ENCODE measurements at places on chromosomes 3 and 15. TPM values are rescaled to one million over a fixed set of nuclear protein-coding genes. Genes with fewer than 3 reads are reported as not detected.

The GP5 gene
- polyA plus RNA-seq: 0.72 TPM

The PLA2G4E gene
- polyA plus RNA-seq: not detected

The SEMA3G gene
- polyA plus RNA-seq: 27.2 TPM

The CCDC191 gene
- polyA plus RNA-seq: 20.1 TPM

The STRA6 gene
- 30.0 TPM for polyA plus RNA-seq

The RPS27L gene
- 98.0 TPM for polyA plus RNA-seq

The SAMD7 gene
- not detected for polyA plus RNA-seq

The FETUB gene
- 0.33 TPM for polyA plus RNA-seq

The PTPRG gene
- 97.7 TPM for polyA plus RNA-seq

The C3orf85 gene
- 19.0 TPM for polyA plus RNA-seq

The CPN2 gene
- 0.11 TPM for polyA plus RNA-seq

The CIDEC gene
- polyA plus RNA-seq: 0.14 TPM

- DNase-seq: no peak
Observed at GRCh38 chr3:124177071-124177470, 185.1 kb upstream of the ROPN1 start.

DNA sequence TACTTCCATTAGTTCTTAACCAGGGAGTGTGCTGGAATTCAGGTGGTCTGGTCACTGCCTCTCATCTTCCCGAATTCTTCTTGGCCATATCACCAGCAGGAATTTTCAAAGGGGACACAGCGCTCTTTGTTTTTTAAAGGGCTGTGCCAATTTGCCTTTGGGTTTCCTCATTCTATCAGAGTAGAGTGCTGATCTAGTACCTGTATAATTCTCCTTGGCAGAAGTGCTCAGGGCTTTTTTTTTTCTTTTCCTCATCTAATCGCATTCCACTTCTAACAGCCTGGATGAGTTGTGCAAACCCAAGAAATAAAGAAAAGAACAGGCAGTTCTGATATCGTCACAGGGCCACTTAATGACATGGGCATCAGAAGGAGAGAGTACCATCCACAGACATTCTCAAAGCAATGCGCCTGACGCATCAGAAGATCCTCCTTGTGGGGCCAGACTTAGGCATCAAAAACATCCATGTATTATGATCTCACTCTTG lies 121.0 kb downstream of the ASB7 start:
- no peak for DNase-seq

DNA sequence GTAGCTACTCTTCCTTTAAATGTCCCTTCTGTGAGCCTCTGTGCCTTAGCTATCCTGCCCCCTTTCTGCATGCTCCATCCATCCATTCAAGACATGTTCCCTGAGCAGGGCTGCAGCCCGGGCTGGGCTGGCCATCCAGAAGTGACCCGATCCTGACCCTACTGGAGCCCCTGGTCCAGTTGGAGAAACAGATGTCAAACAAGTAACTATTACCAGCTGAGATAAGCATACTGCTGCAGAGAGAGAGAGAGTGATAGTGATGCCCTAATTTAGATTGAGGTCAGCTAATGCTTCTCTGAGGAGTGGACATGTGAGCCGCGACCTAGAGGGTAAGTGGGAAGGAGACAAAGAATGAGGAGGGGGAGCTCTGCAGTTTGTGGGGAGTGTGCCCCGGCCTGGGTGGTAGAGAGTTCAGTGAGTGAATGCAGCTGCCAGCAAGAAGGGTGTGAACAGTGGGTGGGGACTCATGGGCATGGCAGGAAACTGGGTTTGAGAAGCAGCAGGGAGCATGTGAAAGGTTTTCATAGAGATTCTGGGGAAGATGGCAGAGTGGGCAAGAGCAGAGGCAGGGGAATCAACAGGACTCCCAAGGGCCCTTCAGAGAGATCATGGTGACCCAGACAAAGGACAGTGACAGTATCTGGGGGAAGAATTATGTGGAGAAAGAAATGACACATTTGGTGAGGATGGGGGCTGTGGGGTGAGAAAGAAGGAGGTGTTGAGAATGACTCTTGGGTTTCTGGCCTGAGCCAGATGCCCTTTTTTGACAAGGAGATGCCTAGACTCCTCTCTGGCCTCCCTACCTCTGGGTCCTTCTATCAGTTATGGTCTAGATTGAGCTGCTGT lies 44.9 kb downstream of the CHCHD6 start:
- no peak for DNase-seq

DNA sequence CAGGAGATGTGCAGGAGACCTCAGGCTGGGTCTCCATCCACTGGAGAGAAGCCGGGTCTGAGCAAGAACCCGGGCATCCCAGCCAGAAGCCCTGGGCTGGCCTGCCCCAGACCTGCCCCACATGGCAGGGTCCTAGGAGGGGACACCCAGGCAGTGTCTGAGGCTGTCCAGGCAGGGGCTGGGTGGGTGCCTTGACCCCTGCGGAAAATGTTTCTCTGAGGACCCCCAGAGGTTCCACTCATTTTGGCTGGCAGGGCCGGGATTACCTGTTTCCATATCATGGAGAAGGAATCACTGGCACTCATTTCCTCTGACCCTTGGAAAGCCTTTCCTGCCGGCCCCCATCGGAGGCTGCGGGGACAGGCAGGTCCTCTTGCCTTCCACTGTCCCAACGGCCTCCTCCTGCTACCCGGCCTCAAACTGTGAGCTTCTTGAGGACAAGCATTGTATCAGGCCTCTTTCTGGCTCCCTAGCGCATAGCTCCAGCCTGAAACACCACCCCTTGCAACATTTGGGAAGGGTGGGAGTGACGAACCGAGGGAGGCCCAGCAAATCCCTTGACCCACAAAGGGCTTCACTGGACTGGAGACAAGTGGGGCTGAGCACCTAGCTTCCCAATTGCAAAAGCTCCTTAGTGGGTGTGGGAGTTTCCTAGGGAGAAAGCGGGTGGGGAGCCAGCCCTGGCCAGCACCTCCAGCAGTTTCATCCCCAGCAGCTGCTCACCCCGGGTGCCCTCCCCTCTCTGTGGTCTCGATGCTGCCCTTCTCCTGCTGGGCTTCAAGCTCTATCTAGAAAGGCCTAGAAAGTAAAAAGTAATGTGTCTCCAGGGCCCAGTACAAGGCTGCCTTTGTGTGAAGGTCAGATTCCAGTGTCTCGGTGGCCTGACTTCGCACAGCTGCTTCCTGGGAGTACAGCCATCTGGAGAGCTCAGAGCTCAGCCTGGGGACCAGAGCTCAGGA lies 29.7 kb downstream of the ACSBG1 start:
- no peak for DNase-seq

GRCh38 chr3:178320456-178321351 lies 215.5 kb upstream of the KCNMB2 start:
- DNase-seq: peak; percentile 51

GRCh38 chr15:100718075-100718980 lies 115.9 kb downstream of the ASB7 start:
- DNase-seq: no peak

GRCh38 chr3:151085889-151086483 lies 522 bp downstream of the MED12L start:
- no peak for DNase-seq

- DNase-seq: no peak
Observed at GRCh38 chr3:64129581-64129980, 95.7 kb downstream of the PRICKLE2 start.

GRCh38 chr3:154786724-154787123 lies 293.4 kb upstream of the MME start:
- DNase-seq: no peak

DNA sequence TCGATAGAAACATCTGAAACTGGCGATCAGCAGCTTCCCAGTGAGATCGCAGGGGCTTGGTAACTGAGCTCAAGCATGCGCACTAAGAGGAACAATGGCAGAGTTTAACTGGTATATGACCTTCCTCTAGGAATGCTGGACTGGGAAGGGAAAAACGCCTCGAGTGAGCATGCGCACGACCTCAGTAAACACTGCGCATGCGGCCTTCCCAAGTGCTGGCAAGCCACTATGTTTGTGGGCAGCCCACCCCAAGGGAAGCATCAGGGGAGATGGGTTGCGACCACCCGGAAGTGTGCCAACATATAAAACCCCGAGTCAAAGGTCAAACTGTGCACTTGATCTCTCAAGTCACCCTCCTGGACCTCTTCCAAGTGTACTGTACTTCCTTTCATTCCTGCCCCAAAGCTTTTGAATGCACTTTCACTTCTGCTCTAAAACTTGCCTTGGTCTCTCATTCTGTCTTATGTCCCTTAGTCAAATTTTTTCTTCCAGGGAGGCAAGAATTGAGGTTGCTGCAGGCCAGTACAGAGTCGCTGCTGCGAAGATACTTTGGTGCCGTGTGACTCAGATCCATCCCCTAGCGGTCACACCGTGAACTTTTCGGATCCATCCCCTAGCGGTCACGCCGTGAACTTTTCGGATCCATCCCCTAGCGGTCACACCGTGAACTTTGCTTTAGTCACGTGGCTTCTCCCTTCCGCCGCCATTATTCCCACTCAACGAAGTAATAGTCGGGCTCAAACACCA lies 243.3 kb downstream of the FAM43A start:
- DNase-seq: no peak

DNA sequence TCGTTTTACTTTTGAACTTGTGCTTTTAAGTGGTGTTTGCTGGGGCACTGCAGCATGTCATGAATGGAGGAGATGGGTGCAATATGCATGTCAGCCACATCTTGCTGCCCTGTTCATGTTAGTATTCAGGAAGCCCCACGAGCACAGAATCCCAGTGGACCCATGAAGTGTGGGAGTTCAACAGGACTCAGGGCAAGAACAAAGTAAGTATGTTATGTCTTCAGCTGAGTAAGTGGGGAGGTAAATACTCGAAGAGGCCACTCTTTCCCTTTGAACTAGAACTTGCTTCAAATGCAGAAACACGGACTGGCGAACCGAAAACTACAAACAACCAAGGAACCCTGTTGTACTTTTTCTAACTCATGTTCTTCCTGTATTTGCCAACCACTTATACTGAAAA lies 23.4 kb downstream of the SOX14 start:
- no peak for DNase-seq

- no peak for DNase-seq
Observed at GRCh38 chr15:31469786-31470525, 143.3 kb downstream of the KLF13 start.

GRCh38 chr3:150317469-150317868 lies 90.6 kb upstream of the TSC22D2 start:
- DNase-seq: no peak

DNA sequence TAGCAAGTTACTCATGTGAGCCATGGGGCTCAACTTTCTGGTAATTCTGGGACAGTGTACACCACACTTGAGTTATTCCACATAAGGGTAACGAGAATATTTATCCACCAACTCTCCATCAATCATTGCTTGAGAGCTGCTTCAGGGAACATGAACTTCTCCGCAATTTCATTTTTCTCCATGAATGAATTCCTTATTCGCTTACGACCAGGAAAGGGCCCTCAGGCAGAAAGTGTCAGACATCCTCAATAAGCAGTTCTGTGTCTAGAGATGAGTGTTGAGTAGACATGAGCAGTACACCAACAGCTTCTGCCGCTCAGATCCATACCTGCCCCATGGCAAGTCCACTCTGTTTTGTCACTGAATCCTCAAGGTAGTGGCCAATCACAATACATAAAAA lies 24.8 kb upstream of the IQCF2 start:
- no peak for DNase-seq

GRCh38 chr3:189001559-189001958 lies 170.2 kb upstream of the TPRG1 start:
- no peak for DNase-seq

GRCh38 chr3:172354931-172355499 lies 93.2 kb downstream of the GHSR start:
- DNase-seq: no peak

GRCh38 chr15:73357999-73358665 lies 10.6 kb downstream of the HCN4 start:
- peak; percentile 56 for DNase-seq

- no peak for DNase-seq
Observed at GRCh38 chr15:62928242-62928999, 114.1 kb upstream of the TPM1 start.

DNA sequence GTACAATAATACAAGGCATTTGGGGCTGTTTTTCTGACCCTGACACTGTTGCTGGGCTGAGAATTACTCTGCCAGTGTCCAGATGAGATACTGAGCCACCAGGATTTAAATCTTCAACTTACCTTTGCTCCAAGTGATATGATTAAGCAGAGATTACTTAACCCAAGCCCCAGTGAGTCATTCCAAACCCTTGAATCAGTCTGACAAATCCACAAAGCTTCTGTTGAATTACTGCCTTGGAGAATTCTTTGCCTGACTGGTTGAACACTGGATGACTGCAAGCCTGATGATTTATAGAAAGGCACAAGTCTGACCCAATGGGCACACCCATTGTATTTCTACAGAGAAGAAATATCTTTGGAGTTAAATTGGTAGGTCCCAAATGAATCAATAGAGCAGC lies 88.2 kb upstream of the TSC22D2 start:
- no peak for DNase-seq

GRCh38 chr3:123469323-123469995 lies 20.6 kb upstream of the ADCY5 start:
- DNase-seq: no peak

GRCh38 chr15:69930754-69931153 lies 167.0 kb downstream of the TLE3 start:
- DNase-seq: no peak

DNA sequence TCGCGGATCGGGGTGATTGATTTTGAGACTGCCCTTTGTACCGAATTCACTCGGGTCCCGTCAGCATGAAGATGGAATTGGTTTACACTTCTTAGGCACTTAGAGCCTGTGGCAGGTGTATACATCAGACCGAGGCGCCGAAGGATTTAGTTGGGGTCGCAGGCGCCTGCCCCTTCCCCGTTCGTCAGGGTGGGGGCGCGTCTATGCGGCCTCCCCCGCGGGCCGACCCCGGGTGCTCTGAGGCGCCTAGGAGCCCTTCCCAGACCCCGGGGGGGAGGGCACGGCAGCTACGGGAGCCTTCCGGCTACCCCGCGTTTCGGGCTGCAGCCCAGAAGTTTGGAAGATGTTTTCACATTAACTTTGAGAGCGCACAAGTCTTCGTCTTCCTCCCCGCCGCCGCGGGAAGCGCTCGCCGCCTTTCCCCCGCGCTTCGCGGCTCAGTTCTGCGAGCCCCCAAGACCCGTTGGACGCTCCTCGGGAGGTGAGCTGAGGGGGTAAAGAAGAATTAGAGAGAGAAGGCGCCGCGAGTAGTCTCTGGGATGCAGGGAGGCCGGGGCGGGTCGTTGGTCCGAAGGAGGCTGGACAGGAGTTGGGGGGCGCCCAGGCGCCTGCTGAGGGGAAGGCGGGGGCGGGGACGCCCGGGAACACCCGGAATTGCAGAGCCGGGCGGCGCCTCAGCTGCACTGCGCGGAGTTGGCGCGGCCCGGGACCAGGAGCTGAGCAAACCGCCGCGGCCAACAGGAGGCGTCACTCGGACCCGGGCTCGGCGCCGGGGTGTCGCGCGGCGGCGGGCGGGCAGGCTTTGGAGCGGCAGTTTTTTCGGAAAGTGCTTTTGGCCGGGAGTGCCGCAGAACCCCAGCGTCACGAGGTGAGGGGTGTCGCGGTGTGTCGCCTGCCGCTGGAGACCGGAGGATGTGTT lies 780 bp downstream of the TIPARP start:
- peak; percentile 51 for DNase-seq

DNA sequence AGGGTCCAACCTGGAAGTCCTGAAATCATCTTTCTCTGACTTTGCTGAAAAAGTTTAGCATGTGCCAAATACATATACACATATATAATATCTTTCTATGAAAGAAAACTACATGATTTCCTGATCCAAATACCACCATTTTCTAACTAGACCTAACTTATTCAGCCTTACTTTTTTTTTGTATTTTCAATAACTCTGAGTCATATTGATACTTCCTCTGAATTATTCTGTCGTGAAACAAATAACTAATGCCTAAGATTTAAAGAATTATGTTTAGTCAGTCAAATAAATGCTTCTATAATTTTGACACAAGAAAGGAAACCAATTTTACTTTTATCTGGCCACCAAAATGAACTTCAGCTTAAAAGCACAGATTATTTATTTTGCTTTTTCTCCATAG lies 760.2 kb upstream of the GBE1 start:
- DNase-seq: no peak

All from right renal cortex interstitium (tissue), 3 donors.